ENCODE measurements at places on chromosomes 7 and 10. TPM values are rescaled to one million over a fixed set of nuclear protein-coding genes. Genes with fewer than 3 reads are reported as not detected.

WDR86 gene
- 0.33 TPM for total RNA-seq

AKR1D1 gene
- not detected for total RNA-seq

CBX3 gene
- total RNA-seq = 125 TPM

PRPS1L1 gene
- total RNA-seq = not detected

PAPOLB gene
- 0.07 TPM for total RNA-seq

CNNM1 gene
- total RNA-seq = 0.02 TPM

GRCh38 chr10:58856508-58857240, 319.8 kb upstream of the PHYHIPL start:
- no peaks in the 10 kb centered on the region for H3K27me3 ChIP-seq
- H3K4me1 ChIP-seq = no peaks in the 10 kb centered on the region
- no peak for DNase-seq
- no peak overlapping the region for H3K27ac ChIP-seq
- no peak overlapping the region for H3K4me3 ChIP-seq
- H3K36me3 ChIP-seq = no peaks in the 10 kb centered on the region

GRCh38 chr7:90910136-90910535, 314.0 kb downstream of the CDK14 start:
- no peak overlapping the region for H3K27ac ChIP-seq
- no peaks in the 10 kb centered on the region for H3K27me3 ChIP-seq
- DNase-seq = no peak
- H3K4me1 ChIP-seq = peaks cover 3% of the 10 kb centered on the region

GRCh38 chr7:9204571-9204970, 771.2 kb downstream of the NXPH1 start:
- no peak overlapping the region for H3K4me3 ChIP-seq
- H3K36me3 ChIP-seq = no peaks in the 10 kb centered on the region
- H3K4me1 ChIP-seq = no peaks in the 10 kb centered on the region
- no peaks in the 10 kb centered on the region for H3K27me3 ChIP-seq

GRCh38 chr7:96833676-96834453, 124.2 kb upstream of the SEM1 start:
- DNase-seq = no peak
- no peak overlapping the region for H3K27ac ChIP-seq
- no peaks in the 10 kb centered on the region for H3K27me3 ChIP-seq
- H3K4me3 ChIP-seq = no peak overlapping the region

DNA sequence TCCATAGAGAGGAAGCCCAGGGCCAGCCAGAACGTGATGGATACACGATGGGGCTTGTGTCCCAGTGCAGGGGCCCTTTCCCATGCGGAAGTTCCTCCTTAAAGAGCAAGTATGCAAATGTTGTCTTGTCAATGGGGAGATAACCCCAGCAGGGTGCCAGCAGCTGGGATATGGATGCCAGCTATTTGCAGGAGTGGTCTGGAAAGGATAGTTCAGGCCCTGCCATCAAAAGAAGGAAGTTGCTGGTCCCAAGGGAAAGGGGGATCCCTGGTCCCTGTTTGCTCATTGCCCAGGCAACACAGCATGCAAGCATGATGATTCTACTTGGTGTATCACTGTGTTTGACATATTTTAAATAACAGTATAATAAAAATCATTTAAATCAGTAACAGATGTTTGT, 73.1 kb upstream of the HECW1 start:
- H3K27me3 ChIP-seq = peaks cover 8% of the 10 kb centered on the region
- H3K4me3 ChIP-seq = no peak overlapping the region
- H3K36me3 ChIP-seq = no peaks in the 10 kb centered on the region
- no peak overlapping the region for H3K27ac ChIP-seq
- no peaks in the 10 kb centered on the region for H3K4me1 ChIP-seq

GRCh38 chr7:115300231-115300870, 378.5 kb downstream of the MDFIC start:
- no peaks in the 10 kb centered on the region for H3K36me3 ChIP-seq
- no peak overlapping the region for H3K4me3 ChIP-seq
- H3K27me3 ChIP-seq = no peaks in the 10 kb centered on the region
- H3K4me1 ChIP-seq = no peaks in the 10 kb centered on the region
- no peak for DNase-seq

DNA sequence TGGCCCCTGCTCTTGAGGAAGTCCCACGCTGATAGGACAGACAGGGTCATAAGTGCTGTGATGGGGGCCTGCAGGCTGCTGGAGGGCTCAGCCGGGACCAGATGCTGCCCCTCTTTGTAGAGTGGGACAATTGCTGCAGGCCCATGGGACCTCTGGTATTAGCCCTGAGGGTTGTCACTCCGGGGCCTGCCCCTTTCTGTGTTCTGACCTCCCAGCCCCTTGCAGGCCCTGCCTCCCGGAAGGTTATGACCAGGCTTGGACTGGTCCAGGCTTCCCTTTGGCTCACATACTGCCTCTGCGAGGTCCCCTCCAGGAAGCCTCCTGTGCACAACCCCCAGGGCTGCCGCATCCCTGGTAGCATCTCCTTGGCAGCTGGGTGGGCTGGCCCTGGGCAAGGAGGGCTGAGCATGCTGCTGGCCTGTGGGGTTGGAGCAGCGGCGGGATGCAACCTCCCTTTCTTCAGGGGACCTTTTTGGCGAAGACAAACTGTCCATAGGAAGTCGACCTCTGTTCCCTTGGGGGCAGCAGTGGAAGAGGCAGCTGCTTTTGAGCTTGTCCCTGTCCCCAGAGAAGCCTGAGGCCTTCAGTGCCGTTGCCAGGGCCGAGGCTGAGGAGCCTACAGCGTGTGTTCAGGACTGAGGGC, 8.8 kb downstream of the LIMK1 start:
- peaks cover 38% of the 10 kb centered on the region for H3K4me1 ChIP-seq
- H3K4me3 ChIP-seq = peak overlapping the region; percentile 90

DNA sequence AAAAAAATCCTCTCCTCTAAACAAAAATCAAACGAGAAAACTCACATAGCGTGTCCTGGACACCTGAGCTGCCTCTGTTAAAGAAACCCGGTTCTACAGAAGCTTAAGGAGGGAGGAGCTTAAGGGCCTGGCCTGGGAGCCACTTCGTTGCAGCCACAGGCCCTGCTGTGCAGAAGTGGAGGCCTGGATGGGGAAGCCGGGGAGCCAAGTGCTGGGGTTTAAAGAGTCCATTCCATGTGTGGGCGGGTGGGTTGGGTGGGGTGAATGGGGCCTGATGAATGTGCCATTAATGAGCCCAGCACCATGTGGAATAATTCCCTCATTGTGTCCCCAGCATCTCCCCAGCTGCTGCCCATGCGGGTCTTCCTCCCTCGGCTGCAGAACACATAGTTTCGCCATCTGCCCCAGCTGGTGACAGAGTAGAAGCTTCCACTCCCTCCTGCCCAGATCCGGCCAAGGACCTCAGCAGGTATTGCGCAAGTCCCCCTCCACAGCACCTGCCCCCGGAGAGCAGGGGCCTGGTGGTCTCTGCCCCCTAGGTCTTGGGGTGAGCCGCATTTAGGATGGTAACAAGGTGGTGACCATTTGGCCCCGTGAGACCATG, 127.8 kb upstream of the BTBD16 start:
- no peaks in the 10 kb centered on the region for H3K36me3 ChIP-seq
- DNase-seq = no peak
- H3K4me3 ChIP-seq = no peak overlapping the region
- H3K4me1 ChIP-seq = no peaks in the 10 kb centered on the region

- no peak for DNase-seq
- peaks cover 47% of the 10 kb centered on the region for H3K4me1 ChIP-seq
- no peak overlapping the region for H3K27ac ChIP-seq
- peaks cover 38% of the 10 kb centered on the region for H3K36me3 ChIP-seq
- no peak overlapping the region for H3K4me3 ChIP-seq
- no peaks in the 10 kb centered on the region for H3K27me3 ChIP-seq
Measured at GRCh38 chr7:5777932-5778331, 3.5 kb downstream of the RNF216 start.

DNA sequence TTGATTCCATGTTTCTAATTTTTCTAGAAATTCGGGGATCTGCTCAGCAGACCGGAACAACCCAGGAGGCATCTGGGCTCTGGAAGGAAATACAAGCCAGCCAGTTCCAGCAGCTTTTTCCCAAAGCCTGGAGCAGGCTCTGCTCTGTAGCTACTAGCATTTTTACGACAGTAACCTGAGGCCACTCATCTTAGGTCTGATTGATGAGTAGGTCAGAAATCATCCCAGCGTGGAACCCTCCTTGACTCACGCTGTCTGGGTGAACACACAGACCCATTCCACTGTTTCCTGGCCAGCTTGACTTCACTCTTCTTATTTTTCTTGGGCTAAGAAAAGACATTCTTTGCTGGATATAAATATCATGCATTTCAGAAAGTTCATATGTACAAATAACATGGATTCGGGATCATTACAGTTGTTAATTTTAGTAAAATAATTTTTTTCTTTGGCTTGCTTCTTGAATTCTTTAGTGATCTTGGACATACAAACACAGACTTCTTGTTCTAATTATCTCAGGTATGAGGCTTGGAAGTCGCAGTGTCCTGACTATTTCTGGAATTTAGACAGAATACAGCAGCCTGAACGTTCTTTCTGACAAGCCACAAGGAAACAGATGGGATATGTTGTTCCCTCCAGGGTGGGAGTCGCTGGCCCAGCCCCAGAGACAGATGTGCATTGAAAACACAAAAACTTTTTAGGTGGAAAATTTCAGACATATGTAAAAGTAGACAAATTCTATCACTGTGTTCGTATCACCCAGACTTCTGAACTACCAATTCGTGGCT, 54.6 kb upstream of the PITRM1 start:
- DNase-seq = no peak
- no peak overlapping the region for H3K27ac ChIP-seq
- peaks cover 7% of the 10 kb centered on the region for H3K4me1 ChIP-seq
- no peaks in the 10 kb centered on the region for H3K36me3 ChIP-seq
- peaks cover 11% of the 10 kb centered on the region for H3K27me3 ChIP-seq

DNA sequence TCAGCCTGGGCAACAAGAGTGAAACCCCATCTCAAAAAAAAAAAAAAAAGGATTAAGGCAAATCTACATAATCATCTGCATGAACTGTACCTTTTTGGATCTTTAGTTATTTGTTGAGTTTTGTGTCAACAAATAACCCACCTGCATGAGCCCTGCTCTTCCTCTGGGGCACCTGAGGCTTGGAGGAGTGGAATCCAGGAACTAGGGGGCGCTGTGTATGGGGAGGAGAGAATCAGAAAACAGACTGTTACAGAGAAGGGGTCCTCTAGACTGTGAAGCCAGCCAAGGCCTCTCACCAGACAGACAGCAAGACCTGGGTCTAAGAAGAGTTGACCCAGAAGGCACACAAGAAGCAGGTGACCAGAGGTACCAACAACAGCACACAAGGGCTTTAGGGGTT, 682.8 kb upstream of the NRP1 start:
- H3K4me1 ChIP-seq = no peaks in the 10 kb centered on the region
- no peak overlapping the region for H3K4me3 ChIP-seq
- no peaks in the 10 kb centered on the region for H3K27me3 ChIP-seq
- no peak for DNase-seq
- H3K36me3 ChIP-seq = no peaks in the 10 kb centered on the region

- H3K27ac ChIP-seq = no peak overlapping the region
- peaks cover 29% of the 10 kb centered on the region for H3K36me3 ChIP-seq
- H3K27me3 ChIP-seq = no peaks in the 10 kb centered on the region
- peaks cover 12% of the 10 kb centered on the region for H3K4me1 ChIP-seq
- H3K4me3 ChIP-seq = no peak overlapping the region
- no peak for DNase-seq
Measured at GRCh38 chr10:119511828-119512515, 30.5 kb downstream of the RGS10 start.

DNA sequence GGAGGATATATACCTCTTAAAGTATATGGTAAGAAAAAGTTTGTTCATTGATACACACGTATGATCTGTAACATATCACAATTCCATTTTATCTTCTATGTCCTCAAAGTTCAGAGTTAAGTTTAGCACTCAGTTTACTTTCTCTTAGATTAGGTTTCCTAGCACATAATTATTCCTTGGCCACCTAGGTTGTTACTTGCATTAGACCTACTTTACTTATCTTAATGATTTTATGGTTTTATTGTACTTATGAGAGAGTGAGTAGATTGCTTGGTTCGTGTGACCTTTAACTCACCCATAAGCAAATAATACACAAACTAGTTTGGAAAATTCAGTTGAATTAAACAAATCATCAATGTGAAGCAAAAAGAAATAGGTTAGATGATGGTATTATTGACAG, 33.9 kb upstream of the SP4 start:
- H3K27ac ChIP-seq = no peak overlapping the region
- H3K4me3 ChIP-seq = no peak overlapping the region
- H3K27me3 ChIP-seq = no peaks in the 10 kb centered on the region
- H3K36me3 ChIP-seq = no peaks in the 10 kb centered on the region
- DNase-seq = no peak

- H3K4me1 ChIP-seq = no peaks in the 10 kb centered on the region
- no peak overlapping the region for H3K27ac ChIP-seq
- no peak for DNase-seq
Measured at GRCh38 chr7:97342512-97342911, 225.0 kb downstream of the SDHAF3 start.

- no peak overlapping the region for H3K27ac ChIP-seq
- no peaks in the 10 kb centered on the region for H3K36me3 ChIP-seq
- no peak for DNase-seq
- H3K27me3 ChIP-seq = no peaks in the 10 kb centered on the region
- H3K4me1 ChIP-seq = peaks cover 5% of the 10 kb centered on the region
- H3K4me3 ChIP-seq = no peak overlapping the region
Measured at GRCh38 chr10:126061526-126061925, 165.2 kb downstream of the FANK1 start.

- H3K27me3 ChIP-seq = no peaks in the 10 kb centered on the region
- H3K4me3 ChIP-seq = no peak overlapping the region
- DNase-seq = no peak
- no peaks in the 10 kb centered on the region for H3K36me3 ChIP-seq
- H3K27ac ChIP-seq = no peak overlapping the region
Measured at GRCh38 chr10:28833313-28833712, 156.0 kb downstream of the BAMBI start.

DNA sequence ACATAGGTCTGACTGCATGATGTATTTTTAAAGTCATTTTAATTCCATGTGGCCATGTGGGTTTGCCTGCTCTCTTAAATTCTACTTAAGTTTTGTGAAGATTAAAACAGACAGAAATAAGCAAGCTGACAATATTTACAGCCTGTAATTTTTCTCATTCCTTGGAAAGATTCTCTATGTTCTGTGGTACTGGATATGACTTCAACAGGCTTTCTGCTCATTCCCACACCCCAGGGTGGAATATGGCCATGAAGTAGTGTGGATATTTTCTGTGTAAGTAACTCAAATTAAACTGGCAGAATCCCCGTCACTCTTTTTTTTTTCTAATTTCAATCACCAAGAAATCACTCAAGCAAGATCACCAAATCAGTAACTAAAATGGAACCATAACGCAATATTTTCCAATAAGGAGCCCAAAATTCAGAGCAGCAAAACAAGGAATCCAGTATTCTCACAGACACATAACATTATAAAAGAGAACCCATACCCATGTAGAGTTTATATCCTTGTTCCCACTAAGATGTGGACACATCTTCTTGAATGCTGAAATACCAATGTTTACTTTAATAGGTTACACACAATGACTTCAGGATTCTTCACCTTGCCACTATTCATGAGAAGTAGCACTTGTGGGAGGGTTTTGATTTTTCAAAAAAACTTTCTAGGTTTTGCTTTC, 5.7 kb downstream of the HOXA5 start:
- H3K4me3 ChIP-seq = no peak overlapping the region
- peaks cover 54% of the 10 kb centered on the region for H3K27me3 ChIP-seq
- no peak for DNase-seq
- no peaks in the 10 kb centered on the region for H3K36me3 ChIP-seq
- no peak overlapping the region for H3K27ac ChIP-seq

All from activated B cell treated with CpG ODN at 0.5 μM for 24 hours (primary cell).